ENCODE measurements at places on chromosomes 11 and 22. TPM values are rescaled to one million over a fixed set of nuclear protein-coding genes. Genes with fewer than 3 reads are reported as not detected.

DNA sequence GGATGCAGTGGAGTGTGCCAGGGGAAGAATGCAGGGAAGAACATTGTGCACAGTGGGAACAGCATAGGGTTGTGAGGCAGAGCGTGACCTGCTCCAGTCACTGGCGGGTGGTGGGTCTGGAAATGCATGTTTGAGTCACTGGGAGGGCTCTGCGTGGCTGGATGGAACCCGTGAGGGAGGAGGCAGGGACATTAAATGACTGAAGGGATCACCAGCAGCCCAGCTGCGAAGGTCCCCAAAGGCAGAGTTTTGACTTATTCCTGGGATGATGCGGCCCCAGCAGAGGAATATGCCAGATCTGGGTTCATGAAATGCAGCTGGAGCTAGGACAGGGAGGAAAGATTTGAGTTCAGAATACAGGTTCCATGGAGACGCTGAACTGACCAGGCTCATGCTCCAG is 104.0 kb upstream of the FGF3 start:
- DNase-seq, result no peak

Gene FGF19
- total RNA-seq, result 10.3 TPM

Gene FRMD8
- total RNA-seq, result 125 TPM

Gene C11orf65
- not detected for total RNA-seq

Gene TBX10
- not detected for total RNA-seq

DNA sequence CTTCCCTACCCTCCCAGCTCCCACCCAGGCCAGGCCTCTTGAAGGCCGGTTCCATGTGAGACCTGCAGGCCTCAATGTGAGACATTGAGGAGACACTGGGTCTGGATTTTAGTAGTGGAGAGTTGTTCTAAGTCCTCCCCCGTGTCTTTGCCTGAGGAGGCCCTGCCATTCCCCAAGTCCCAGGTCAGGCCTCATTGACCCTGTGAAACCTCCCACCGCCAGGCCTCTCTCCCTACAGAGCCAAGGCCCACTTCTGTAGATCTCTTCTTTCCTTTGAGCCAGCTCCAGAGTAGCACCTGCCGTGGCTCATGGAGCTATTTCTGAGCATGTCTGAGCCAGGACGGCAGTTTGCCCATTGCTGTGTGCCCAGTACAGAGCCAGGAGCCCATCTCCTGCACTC is 1419.6 kb downstream of the TBC1D22A start:
- DNase-seq, result peak; percentile 16

Gene RIMBP3C
- total RNA-seq, result 0.81 TPM

GRCh38 chr11:128417607-128418324 is 169.6 kb downstream of the ETS1 start:
- no peak for DNase-seq

- DNase-seq, result peak; percentile 93
These were observed 3.6 kb downstream of the FIBP start for GRCh38 chr11:65884716-65885092.

Gene POU2AF2
- not detected for total RNA-seq

GRCh38 chr11:27786331-27786730 is 86.1 kb upstream of the BDNF start:
- DNase-seq, result no peak

All from SJSA1 (cell line).